RWPE2 (cell line): ENCODE measurements at places on chromosomes 6 and 20.

GRCh38 chr6:46677314-46677654, 10.4 kb upstream of the TDRD6 start:
- no peak for DNase-seq

DNA sequence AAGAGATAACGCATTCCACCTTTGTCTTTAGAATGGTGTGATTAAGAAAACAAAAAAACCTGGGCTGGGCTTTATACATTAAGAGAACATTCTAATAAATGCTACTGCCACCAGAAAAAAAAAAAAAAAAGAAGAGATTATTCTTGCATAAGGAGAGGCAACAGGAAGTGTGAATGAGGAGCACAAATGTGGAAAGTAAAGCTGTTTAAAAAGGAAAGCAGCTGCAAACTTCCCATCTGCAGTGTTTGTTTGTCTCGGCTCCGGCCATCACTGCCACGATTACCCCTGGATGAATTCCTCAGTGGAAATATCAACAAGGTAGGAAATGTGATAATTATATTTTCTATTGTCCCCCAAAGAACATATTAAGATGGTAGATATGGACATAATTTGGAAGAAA, 223.9 kb downstream of the PHF3 start:
- DNase-seq = no peak

DNA sequence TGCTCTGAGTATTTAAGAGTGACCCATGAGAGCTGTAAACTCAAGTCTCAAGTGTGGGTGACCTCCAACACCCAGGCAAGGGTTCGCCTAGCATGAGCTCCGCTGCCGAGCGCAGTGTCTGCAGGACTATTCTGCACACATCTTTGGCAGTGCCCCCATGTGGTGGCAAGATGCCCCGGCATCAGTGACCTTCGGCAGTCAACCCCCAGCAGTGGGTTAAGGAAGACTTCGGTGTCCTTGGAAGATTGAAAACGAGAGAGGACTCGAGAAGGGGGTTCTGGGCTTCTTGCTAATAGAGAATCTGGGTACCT, 43.1 kb downstream of the RBM38 start:
- DNase-seq = peak; percentile 81

GRCh38 chr6:150753371-150754064, 112.0 kb upstream of the MTHFD1L start:
- DNase-seq = no peak

GRCh38 chr6:65524232-65524631, 182.8 kb downstream of the EYS start:
- no peak for DNase-seq

GRCh38 chr6:72781624-72782023, 159.8 kb downstream of the KCNQ5 start:
- no peak for DNase-seq

DNA sequence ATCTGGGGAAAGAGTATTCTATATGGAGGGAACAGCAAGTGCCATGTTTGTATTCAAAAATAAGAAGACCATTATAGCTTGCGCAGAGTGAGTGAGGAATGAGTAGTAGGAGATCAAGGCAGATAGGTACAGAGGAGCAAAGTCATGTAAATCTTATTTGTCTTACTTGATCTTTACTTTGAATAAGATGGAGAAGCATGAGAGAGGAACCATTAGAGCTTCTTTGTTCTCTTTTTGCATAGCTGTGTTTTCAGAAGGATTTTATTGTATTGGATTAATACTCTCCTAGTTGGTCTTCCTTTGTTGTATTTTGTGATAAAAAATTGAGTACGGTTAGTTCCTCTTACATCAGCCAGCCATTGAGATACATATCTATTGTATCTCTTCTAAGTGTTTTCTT, 88.4 kb downstream of the SCAF8 start:
- no peak for DNase-seq

DNA sequence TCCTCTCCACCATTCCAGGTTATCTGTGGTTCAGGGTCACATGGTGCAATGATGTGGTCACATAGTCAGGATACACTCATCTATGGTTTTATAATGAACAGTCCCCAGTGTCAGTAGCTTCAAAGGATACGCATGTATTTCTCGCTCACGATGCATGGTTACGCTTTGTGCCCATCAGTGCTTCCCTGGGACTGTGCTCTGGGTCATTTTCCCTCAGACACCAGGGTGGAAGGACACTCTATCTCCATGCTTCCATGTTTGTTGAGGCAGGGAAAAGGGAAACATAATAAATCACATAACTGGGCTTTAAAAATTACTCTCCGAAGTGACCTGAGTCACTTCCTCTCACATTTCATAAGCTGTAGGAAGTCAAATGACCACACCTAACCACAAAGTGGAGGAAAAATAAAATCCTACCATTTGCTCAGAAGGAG, 394.8 kb upstream of the NOX3 start:
- DNase-seq = no peak

DNA sequence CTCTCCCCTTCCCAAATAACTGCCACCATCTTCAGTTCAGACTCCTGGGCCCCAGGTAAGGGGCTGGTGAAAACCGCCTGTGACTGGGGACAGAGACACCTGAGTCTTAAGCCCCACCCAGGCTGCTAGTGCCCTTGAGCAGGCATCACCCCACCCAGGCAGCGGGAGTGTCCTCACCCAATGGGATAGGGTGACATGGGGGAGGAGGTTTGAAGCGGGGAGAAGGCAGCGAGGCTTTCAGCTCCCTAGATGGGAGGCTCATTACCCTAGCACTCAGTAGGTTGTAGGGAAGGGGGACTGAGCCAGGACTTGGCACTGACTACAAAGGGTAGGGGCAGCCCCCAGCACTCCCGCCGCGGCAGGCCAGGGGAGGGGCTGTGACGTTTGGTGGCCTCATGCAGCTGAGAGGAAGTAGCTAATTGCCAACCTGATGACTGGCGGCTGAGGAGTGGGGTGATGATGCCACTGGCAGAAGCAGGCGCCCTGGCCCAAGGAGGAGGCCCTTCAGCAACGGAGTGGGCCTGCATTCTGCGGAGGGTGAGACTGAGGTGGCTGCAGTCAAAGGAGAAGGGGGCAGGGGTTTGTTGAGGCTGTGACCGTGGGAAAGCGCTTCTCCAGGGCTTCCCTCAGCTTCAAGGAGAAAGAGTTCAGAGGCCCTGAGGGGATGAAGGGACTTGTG, 126.9 kb downstream of the MRPL14 start:
- DNase-seq = no peak

- no peak for DNase-seq
Measured at GRCh38 chr20:16537025-16537665, 36.1 kb downstream of the KIF16B start.
